ENCODE measurements at places on chromosomes 16 and 17. TPM values are rescaled to one million over a fixed set of nuclear protein-coding genes. Genes with fewer than 3 reads are reported as not detected.

- H3K27me3 ChIP-seq: peaks cover 16% of the 10 kb centered on the region
- no peak overlapping the region for H3K4me3 ChIP-seq
- H3K27ac ChIP-seq: no peak overlapping the region
- DNase-seq: no peak
- peaks cover 5% of the 10 kb centered on the region for H3K4me1 ChIP-seq
Observed at GRCh38 chr16:57036945-57037344, 47.6 kb downstream of the NLRC5 start.

DNA sequence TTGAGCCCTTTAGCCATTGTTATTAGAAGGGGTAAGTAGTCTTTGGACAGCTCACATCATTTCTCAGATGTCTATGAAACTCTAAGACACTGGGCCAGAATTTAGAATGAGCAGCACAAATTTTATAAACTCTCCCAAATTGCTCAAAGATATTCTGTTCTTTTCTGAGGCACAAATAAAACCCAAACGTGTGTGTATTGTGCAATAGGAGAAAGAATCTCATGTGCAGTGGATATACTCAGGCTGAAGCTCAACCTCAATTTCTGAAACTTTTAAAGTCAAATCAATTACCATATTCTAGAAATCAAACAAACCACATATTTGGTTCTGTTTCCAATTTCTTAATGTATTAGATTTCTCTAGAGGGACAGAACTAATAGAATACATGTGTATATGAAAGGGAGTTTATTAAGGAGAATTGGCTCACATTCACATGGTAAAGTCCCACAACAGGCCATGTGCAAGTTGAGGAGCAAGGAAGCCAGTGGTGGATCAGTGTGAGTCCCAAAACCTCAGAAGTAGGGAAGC lies 403.6 kb downstream of the RBFOX1 start:
- H3K4me3 ChIP-seq: no peak overlapping the region
- H3K27ac ChIP-seq: no peak overlapping the region
- DNase-seq: no peak
- no peaks in the 10 kb centered on the region for H3K36me3 ChIP-seq

DNA sequence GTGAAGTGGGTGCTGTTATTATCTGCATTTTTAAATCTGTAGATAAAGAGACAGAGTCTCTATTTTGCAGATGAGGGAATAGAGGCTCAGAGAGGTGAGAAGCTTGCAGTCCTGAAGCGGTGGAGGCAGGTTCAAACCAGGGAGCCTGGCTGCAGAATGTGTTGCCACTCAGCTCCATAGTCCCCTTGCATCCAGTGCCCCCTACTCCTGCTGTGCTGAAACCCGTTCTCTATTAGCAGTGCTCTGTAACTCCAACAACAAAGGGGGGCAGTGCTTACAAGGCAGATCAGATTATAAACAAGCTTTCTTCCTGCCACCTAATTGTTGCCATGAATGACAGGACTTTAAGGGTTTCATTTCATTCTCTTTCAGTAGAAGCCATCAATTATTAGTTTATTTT lies 118.1 kb upstream of the CACNG3 start:
- H3K4me1 ChIP-seq: peaks cover 5% of the 10 kb centered on the region
- no peak for DNase-seq
- peaks cover 12% of the 10 kb centered on the region for H3K27me3 ChIP-seq
- no peak overlapping the region for H3K4me3 ChIP-seq

DNA sequence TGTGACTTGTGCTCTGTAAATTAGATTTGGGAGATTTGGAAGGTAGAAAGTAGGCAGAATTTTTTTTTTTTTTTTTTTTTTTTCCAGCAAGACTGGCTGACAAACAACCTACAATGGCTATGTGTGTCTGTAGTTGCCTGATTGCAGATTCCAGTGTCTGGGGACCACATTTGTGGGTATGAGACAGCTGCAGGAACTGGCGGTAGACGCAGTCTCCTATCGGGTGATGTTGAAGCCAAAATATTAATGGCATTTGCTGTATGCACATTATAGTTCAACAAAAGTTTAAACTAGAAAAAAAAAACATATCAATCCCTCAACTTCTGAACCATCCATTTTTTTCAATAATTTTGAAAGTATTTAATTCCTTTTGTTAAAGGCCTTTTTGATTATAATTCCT lies 665.2 kb downstream of the TOX3 start:
- H3K27me3 ChIP-seq: peaks cover 47% of the 10 kb centered on the region
- no peak overlapping the region for H3K4me3 ChIP-seq
- no peak for DNase-seq
- no peak overlapping the region for H3K27ac ChIP-seq

- no peak for DNase-seq
- H3K36me3 ChIP-seq: no peaks in the 10 kb centered on the region
- H3K27me3 ChIP-seq: peaks cover 26% of the 10 kb centered on the region
- H3K27ac ChIP-seq: no peak overlapping the region
- H3K4me1 ChIP-seq: peaks cover 51% of the 10 kb centered on the region
Observed at GRCh38 chr16:66269617-66270332, 96.7 kb upstream of the CDH5 start.

GRCh38 chr17:30101686-30102390 lies 14.8 kb upstream of the NSRP1 start:
- no peak overlapping the region for H3K27ac ChIP-seq
- peaks cover 5% of the 10 kb centered on the region for H3K27me3 ChIP-seq
- no peaks in the 10 kb centered on the region for H3K36me3 ChIP-seq
- no peak overlapping the region for H3K4me3 ChIP-seq
- H3K4me1 ChIP-seq: peaks cover 6% of the 10 kb centered on the region

The TBC1D3 gene
- total RNA-seq: not detected

DNA sequence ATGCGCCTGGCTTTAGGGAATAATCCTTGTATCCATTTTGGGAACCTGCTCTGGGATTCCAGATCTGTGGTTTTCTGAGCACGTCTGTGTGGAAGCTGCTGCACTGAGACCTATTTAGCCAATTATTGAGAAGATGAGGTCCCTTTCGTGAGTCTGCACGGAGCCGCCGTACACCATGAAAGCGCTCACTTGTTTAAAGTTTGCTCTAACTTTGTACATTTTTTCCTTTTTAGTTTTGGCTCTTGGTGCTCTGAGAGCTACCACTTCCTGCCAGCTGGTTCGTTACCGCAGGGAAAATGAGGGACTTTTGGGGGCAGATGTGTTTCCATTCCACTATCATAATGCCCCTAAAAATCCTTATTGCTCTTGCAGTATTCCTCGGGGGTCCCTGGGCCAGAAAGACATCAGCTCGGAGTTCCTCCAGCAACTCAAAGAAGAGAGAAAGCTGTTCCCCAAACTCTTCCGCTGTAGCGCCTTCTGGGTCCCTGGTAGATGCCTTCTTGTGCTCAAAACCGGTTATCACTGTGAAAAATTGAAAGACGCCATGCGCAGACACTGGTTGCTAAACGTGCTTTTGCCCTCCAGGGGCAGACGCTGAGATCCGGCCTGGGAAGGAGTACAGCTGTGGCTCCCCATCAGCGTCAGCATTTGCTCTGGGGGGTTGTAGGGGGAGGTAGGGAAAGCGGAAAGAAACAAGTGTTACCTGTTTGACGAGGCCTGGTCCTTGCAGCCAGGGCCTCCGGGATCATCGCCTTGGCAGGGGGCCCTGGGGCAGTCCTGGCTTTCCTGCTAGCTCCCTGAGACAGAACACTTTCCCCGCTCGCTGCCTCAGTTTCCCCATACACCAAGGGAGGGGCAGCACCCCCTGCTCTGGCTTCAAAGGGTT lies 238.1 kb downstream of the MRTFB start:
- H3K36me3 ChIP-seq: peaks cover 4% of the 10 kb centered on the region
- peak overlapping the region; percentile 72 for H3K4me3 ChIP-seq
- H3K4me1 ChIP-seq: peaks cover 45% of the 10 kb centered on the region
- H3K27ac ChIP-seq: peak overlapping the region; percentile 97

DNA sequence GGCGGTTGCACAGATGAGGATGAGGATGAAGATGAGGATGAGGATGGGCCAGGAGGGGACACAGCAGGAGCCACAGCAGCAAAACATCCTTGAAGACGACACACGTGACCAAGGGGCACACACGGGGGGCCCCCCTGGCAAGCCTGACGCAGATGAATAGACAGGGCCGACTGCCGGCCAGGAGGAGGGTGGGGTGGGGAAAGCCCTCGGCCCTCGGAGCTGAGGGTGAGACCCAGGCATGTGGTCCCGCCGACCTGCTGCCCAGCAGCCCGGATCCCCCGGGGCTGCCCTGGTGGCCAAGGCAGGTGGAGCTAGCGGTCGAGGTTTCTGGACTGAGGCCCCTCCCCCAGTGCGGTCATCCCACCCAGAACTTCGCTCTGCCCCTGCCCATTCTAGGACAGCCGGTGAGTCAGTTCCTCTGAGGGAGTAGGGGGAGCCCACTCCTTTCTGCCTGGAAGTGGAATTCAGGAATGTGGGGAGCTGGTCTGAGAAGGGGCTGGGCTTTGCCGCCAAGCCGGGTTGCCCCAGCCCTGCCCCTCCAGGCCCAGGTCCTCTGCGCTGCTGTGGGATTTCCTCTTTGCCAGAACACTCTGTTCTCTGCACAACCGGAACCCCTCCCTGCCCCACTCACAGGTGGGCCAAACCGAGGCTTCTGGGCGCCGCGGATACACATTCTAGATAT lies 9.9 kb downstream of the CYGB start:
- H3K4me1 ChIP-seq: peaks cover 40% of the 10 kb centered on the region
- H3K4me3 ChIP-seq: peak overlapping the region; percentile 57
- DNase-seq: no peak
- H3K27ac ChIP-seq: no peak overlapping the region
- no peaks in the 10 kb centered on the region for H3K36me3 ChIP-seq

GRCh38 chr17:38910325-38910724 lies 15.1 kb upstream of the LASP1NB start:
- no peaks in the 10 kb centered on the region for H3K27me3 ChIP-seq
- H3K27ac ChIP-seq: no peak overlapping the region
- no peaks in the 10 kb centered on the region for H3K36me3 ChIP-seq

All from type B pancreatic cell (in vitro differentiated cells).